ENCODE measurements at places on chromosomes 2 and 18.

DNA sequence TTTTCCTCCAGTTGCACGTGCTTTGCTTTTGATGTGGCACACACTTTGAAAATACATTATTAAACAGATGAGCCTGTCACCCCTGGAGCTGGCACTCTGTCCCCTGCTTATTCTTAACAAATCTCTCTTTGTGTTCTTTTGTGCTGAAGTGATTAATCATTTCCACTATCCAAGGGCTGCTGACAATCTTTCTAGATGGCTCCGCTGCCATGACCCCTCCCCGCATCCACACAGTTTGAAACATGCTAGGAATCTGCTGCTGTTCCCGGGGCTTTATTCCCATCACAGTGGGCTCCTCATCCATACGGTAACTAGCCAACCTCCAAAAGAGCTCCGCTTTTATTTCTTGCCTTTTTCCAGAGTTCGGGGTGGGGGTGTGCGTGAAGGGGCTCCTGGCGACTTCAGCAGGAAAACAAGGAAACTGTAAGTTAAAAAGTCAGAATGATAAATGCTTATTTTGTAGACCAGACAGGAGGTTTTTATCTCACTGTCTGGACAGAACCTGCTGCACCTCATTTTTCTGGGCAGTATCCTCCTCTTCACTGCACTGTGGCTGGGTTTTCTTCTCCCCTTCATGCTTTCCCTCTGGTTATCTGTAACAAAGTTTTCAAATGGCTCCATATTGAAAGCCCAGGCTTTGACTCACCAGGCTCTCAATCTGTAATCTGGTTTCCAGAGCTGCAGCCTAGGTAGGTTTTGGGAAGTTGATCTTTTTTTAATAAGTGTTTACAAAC, 319.7 kb downstream of the AFF3 start:
- DNase-seq = no peak

GRCh38 chr2:43302961-43303494, 76.6 kb upstream of the ZFP36L2 start:
- DNase-seq = no peak

DNA sequence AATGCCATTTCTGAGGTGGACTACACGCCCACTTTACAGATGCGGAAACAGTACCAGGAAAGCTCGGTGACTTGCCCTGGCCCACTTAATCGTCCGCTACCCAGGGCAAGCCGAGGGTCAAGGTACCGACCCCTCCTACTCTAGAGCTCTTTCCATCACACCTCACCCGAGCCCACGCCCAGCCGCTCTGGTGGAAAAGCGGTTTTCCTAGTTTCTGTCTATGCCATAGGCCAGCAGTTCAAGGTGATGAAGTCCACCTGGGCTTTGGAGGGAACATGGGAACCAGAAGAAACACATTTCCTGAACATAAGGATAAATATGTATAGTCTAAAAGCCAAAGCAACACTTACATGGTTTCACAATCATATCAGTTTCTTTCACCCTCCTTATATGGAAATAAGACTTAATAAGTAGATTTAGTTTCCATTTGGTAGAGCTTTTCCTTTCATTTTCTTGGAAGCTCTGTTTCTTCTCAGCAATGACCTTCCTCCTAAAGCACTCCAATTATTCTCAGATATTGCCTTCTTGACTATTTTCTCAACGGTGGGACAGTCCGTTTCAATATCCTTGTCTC, 567 bp downstream of the VWA3B start:
- no peak for DNase-seq

DNA sequence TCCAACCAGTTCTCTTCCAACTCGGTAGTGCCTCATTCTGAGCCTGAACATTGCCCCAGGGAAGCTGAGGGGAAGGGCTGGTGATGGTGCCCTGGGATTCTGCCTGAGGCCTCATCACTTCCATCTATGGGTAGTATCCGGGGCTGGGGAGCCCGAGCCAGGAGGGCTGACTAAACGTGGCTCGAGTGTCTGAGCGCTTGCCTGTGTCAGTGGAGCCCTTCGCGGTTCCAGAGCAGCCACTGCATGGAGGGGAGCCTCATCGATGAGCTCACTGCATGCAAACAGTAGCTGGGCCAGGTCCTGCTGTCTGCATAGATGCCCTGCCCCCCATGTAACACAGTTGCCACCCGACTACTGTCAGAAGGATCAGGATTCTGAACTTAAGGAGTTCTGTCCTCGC, 129.3 kb downstream of the GLI2 start:
- DNase-seq = no peak

- DNase-seq = peak; percentile 52
Measured at GRCh38 chr18:32552421-32553030, 81.8 kb upstream of the GAREM1 start.

DNA sequence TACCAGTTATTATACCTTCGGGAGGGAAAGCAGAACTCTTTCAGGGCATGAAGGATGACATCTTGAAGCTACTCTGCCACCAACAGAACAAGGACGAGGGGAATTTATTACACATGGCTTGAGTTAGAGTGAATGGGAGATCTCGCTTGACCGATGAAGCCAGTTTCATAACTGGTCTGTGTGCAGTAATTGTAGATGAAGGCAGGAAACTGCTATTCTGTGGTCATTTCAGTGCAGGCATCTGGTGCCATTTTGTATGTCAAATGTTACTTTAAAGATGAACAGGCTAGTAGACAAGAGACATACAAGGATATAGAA, 20.5 kb downstream of the GREB1 start:
- no peak for DNase-seq

- no peak for DNase-seq
Measured at GRCh38 chr2:122191331-122191730, 435.9 kb downstream of the TSN start.

GRCh38 chr2:105112345-105112744, 74.5 kb downstream of the MRPS9 start:
- no peak for DNase-seq

DNA sequence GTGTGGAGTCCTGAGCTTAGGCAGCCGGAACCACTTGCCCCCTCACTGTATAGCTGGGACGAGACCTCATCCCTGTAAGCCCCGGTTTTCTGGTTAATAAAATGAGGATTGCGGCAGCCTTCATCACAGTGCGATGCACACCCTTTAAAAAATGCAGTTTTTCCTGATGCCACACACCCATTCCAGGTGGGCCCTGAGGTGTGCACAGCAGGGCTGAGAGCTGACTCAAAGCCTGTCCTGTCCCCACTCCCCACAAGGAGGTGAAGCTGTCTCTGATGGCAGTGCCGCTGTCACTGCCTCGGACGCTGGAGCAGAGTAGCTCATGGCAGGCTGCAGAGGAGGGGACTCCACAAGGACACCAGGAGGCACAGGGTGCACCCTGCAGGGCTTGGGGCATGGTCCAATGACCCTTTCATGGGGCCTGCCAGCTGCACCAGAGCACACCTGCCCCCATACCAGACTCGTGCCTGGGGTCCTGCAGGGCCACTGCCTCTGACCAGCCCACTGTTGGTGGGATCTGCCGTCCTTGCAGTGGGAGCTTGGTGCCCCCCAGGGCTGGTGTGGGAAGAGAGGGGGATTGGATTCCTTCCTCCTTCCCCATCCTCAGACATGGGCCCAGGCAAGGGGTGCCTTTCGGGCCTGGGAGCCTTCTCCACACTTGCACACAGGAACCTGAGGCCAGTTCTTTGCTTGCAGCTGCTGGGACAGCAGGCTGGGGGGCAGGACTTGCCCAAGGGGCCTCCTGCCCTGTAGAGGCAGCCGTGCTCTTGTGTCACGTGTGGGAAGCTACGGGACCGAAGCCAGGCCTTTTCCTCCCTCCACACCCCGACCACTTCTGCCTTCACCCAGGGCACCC, 22.8 kb downstream of the GPC1 start:
- DNase-seq = no peak

- no peak for DNase-seq
Measured at GRCh38 chr2:175877845-175878544, 124.1 kb downstream of the LNPK start.

- DNase-seq = no peak
Measured at GRCh38 chr2:223545830-223546229, 56.3 kb downstream of the SCG2 start.

DNA sequence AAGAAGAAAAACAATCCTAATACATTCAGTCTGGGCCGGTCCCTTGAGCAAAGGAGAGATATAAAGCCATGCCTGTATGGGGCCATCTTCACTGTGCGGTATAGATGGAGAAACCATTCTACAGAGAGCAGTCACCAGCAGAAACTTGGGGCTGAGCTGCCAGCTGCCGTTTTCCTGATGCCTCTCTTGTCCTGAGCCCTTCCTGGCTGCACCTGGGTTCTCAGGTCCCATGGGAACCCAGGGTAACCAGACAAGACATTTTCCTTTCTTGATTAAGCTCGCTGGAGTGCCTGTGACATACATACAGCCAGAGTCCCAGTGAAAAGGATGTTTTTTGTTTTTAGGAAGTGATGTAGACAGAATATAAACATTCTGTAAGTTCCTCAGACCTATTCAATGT, 5.3 kb upstream of the METTL21A start:
- no peak for DNase-seq

DNA sequence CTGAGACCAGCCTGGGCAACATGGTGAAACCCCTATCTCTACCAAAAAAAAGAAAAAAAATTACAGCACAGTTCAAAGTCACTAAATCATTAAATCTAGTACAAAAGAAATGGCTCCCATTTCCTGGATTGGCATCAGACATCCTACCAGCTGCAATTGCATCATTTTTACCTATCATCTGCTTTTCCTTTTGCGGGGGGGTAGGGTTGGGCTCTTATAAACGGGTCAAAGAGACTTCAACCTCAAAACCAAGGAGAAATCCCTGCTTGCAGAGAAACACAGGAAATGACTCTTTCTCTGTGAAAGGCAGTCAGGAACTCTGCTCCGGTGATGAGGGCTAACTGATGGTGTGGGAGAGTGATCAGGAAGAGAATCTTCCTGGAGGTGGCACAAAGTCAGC, 45.3 kb upstream of the RFX8 start:
- DNase-seq = no peak

DNA sequence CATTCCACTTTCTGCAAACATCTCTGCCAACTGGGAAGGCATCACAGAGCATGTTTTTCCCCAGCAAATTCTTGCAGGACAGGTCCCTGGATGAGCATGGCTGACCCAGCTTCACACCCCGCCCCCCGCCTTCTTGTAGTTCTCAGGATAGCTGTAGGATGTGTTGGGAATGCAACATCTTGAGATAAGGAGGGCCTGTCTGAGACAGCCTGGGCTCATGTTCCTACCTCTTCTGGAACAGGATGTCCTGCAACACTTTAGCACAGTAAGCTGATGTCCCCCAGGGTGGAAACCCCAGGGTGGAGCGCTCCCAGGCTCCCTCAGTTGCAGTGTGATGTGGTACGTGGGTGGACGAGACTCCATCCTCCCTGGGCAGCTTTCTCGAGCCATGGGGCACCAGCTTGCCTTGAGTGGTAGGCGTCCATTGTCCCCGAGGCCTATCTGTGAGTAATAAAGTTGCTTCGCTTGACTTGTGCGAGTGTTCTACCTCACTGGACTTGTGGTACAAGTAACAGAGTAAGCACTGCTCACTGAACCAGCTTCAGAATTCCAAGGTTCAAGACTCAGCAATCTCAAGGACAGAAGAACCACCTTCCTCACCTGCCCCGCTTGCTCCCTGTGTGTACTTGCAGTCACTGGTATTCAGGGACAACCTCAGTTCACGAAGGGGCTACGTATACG, 48.6 kb downstream of the EMX1 start:
- no peak for DNase-seq

- no peak for DNase-seq
Measured at GRCh38 chr2:189327879-189328847, 113.1 kb upstream of the WDR75 start.

DNA sequence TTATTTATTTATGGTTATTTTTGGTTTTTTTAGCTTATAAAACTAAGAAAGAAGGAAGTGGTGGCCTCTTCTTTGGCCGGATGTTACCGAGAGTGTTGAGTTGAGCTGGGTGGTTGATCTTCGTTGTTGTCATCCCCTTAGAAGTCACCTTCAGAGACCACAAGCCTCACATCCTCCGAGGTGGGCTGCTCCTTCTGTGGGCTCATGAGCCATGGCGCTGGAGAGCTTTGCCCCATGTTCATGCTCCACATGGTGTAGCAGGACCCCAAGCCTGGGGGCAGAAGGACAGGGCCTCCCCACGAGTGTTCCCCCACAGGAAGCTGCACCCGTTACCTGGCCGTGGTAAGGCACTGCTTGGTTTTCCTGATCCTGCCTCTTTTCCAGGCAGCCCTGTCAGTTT, 23.4 kb downstream of the SNTG2 start:
- no peak for DNase-seq

GRCh38 chr2:43088143-43089073, 138.0 kb downstream of the ZFP36L2 start:
- DNase-seq = no peak

- DNase-seq = no peak
Measured at GRCh38 chr18:11668441-11669169, 20.5 kb upstream of the GNAL start.

GRCh38 chr2:229084447-229084846, 186.6 kb downstream of the PID1 start:
- DNase-seq = no peak

DNA sequence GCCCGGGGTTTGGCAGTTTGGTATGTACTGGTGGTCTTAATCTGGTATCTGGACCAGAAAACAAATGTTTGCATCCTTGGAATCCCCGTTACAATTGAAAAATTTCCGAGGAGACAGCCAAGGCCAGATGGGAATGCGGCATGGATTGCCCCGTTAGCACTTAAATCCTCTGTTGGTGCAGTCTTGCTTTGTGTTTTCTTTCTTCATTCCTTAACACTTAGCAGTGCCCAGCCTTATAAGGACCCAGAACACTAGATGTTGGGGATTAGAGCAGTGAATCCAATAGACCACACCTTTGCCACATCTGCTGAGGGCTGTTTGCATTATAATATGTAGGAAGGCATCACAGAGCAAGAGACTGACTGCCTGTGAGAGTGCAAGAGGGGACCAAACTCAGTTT, 12.8 kb upstream of the ZNF532 start:
- no peak for DNase-seq

- no peak for DNase-seq
Measured at GRCh38 chr2:54772531-54772930, 49.1 kb downstream of the EML6 start.

DNA sequence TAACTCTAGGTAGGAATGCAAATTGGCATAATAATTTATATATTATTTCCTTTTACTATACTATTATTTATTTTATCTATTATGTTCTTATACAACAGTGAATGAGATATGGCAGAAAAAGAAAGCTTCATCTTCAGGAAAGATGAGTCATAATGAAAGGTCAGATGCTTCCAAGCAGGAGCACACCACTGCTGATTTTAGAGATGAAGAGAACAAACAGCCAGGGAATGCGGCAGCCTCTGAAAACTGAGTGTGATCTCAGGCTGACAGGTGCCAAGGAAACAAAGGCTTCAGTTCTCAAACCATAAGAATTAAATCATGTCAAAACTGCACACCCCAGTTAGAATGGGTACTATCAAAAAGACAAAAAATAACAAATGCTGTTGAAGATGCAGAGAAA, 149.0 kb downstream of the CCDC178 start:
- DNase-seq = no peak

GRCh38 chr2:173966274-173967098, 1.3 kb upstream of the SP3 start:
- no peak for DNase-seq

Measured in T-helper 1 cell (primary cell).